ENCODE measurements at places on chromosomes 5 and 9. TPM values are rescaled to one million over a fixed set of nuclear protein-coding genes. Genes with fewer than 3 reads are reported as not detected.

PRDM9 gene
- total RNA-seq = not detected

CDX1 gene
- not detected for total RNA-seq

DNA sequence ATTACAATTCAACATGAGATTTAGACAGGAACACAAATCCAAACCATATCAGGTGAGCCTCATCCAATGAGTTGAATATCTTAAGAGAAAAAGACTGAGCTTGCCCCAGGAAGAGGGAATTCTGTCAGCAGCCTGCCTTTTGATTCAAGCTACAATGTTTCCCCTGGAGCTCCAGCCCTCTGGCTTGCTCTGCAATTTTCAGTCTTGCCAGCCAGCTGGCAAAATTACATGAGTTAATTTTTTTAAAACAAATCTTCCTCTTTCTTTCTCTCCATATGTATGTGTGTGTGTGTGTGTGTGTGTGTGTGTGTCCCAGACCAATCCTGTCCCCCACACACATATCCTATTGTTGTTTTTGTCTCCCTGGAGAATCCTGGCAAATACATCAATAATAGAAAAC, 313.2 kb downstream of the CDH10 start:
- no peak for DNase-seq

DNA sequence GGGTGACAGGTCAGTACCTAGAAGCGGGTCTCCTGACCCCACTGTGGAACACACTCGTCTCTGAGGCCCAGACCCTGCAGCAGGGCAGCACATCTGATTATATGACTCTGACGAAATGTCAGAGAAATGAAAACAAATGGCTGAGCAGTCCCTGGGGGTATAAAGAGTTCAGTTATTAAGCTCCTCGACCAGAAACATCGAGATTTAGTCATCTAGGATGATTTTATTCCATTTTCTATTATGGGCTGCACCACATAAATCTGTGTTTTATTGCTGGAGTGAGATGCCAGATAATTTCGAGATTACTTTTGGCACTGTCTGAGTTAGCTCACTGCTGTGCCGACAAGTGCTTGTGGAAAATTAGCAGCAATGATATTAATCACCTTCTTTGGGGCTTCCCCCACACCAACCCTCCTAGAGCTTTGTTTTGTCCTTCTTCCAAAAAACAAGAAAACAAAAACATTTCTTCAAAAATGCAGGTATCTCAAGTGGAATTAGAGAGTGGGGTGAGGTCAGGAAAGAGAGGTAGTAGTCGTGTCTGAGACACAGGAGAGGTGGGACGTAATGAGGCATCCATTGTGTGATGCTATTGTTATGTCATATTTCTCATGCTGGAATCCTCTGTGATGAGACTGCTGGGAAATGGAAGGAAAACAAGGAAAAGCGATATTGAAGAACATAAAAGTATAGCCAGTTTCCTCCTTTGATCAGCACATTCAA, 495.5 kb downstream of the DMAC1 start:
- no peak for DNase-seq

DNA sequence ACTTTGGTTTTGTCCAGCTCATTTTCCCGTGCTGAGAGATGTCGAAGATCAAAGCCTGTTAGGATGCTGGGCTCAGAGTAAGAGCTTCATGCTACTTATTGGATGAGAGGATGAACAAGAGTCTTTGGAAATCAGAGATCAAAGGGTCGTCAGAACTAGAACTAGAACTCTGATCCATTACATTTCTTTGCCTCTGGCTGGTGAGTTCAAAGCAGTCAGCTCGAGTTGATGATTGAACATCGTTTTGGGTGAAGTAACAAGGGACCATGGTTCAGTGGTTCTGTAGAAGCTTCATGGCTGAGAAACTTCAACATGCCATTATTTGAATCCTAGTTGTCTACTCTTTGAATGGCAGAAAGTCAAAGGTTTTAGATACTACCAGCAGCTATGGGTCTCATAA, 320.3 kb downstream of the ARHGEF28 start:
- DNase-seq = no peak

PPP3R2 gene
- not detected for total RNA-seq
